ENCODE measurements at places on chromosomes 2 and 18.

- DNase-seq = no peak
Measured at GRCh38 chr2:236498369-236498768, 71.3 kb upstream of the ACKR3 start.

DNA sequence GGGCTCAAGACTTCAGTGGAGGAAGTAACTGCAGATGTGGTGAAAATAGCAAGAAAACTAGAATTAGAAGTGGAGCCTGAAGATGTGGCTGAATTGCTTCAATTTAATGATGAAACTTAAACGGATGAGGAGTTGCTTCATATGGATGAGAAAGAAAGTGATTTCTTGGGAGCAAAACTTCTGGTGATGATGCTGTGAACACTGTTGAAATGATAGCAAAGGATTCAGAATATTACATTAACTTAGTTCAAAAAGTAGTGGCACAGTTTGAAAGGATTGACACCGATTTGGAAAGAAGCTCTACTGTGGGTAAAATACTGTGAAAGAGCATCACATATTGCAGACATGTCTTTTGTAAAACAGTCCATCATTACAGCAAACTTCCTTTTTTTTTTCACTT lies 638.0 kb downstream of the NYAP2 start:
- no peak for DNase-seq

- no peak for DNase-seq
Measured at GRCh38 chr18:56505293-56505692, 133.1 kb downstream of the TXNL1 start.

DNA sequence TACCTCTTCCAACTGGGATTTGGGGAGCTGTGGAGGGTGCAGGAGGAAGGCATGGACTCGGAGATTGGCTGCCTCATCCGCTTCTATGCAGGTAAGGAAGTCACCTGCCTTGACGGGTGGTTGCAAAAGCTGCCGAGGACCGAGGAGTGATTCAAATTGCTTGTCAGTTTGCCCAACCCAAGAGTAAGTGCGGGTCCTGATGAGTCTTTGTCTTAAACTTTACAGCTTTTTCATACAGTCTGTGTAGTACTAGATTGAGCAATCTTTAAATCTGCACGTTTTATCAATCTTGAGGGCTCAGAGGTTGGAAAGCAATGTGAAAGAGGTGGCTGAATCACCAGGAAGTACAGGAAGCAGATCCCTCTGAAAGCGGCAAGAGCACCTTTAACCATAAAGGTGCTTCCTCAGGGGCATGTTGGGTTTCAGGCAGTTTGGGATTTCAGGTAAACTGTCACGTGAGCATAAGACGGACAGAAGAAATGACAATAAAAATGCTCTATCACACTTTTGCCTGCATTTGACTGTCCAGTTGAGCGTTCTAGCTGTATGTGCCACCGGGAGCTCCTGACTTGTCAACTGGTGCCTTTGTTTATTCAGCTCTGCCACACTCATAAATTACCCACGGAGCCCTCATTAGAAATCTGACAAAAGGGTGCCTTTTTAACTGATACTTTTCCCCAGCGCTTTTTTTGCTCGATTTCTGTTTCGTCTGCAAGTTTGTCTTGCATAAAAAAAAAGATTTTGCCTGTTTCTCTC lies 2.0 kb downstream of the PHLPP1 start:
- DNase-seq = no peak

- DNase-seq = no peak
Measured at GRCh38 chr2:55864351-55865084, 59.1 kb downstream of the EFEMP1 start.
